ENCODE measurements at places on chromosomes 6 and 20.

- DNase-seq: no peak
Measured at GRCh38 chr20:263701-264100, 6.2 kb downstream of the DEFB132 start.

GRCh38 chr6:82467338-82467737 lies 103.7 kb downstream of the TPBG start:
- no peak for DNase-seq

GRCh38 chr6:56314683-56315523 lies 67.5 kb upstream of the COL21A1 start:
- DNase-seq: no peak

- DNase-seq: no peak
Measured at GRCh38 chr20:61535536-61535935, 283.5 kb downstream of the CDH4 start.

- DNase-seq: no peak
Measured at GRCh38 chr6:1904898-1905297, 295.2 kb downstream of the FOXC1 start.
